Activated gamma-delta T cell treated with Interleukin-2 at 50 U/mL for 16 hours (primary cell): ENCODE measurements at places on chromosomes 3 and 15.

- no peak for DNase-seq
Observed at GRCh38 chr3:146968204-146968651, 363.1 kb upstream of the PLSCR5 start.

GRCh38 chr3:52444860-52445793, at the start of gene SEMA3G:
Gene SEMA3G, minus strand, starts transcription at chr3:52445103. Its CDS starts 76 bp downstream, at chr3:52445027.
- DNase-seq, result peak; percentile 70

DNA sequence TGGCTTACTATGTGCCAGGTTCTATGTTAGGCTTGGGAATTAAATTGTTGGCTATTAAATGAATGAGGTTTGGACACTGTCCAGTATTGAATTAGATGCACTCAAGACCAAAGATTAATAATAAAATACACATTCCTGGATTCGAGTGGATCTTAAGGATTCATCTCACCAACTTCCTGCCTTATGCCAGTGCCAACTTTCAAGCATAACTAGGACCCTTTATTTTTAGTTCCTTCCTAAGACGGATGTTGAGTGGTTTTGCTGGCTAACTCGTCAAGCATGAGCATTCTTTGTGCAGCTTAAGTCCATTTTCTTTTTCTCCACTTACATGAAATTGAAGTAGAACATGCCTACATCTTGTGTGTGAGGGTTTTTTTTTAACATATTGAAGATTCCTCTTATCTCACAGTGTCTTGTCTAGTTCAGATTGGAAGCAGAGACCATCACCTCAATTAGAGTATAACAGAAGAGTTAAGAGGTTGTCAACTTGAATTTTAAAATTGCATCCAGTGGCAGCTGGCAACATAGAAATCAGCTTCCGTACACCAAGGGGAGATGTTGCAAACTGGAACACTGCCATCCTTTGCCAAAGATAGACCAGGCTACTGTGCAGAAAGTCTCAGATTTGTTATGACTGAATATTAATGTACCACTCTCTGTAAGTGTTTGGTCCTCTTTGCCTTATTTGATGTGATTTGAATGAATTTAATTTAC, 106.3 kb upstream of the BFSP2 start:
- no peak for DNase-seq

DNA sequence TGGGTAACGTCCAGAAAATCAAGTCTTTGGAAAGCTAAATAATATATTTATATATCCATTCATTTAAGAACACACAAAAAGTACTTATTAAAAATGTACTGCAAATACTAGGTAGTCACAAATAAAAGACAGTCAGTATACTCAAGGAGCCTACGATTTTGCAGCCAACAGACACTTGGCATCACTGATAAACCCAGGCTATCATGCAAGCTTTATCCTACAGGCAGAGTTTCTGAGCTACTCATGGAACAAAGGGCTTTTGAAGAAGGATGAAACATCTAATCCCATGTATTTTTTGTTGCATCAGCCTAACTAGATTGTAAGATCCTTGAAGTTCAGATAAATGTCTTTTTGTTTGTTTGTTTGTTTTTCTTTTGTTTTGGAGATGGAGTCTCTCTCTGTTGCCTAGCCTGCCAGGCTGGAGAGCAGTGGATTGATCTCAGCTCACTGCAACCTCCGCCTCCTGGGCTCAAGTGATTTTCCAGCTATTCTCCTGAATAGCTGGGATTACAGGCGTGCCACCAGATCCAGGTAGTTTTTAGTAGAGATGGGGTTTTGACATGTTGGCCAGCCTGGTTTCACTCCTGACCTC, 319.4 kb upstream of the MDFIC2 start:
- no peak for DNase-seq

DNA sequence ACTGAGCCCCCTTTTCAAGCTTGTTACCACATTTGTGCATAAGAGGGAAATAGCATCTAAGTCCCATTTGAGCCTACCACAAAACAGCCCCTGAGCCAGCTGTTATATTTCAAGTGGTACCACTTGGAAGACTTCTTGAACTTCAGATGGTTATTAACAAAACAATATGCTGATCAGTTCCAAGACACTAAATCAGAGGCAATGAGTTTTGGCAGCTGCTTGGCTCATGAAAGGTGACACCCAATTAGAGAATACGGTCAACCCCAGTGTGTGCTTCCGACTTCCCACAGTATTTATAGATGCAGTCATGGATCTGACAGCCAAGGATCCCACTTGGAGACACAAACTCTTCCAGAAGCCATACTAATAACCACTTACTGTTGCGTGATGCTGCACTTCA, 469.6 kb upstream of the PPP2R3A start:
- no peak for DNase-seq

DNA sequence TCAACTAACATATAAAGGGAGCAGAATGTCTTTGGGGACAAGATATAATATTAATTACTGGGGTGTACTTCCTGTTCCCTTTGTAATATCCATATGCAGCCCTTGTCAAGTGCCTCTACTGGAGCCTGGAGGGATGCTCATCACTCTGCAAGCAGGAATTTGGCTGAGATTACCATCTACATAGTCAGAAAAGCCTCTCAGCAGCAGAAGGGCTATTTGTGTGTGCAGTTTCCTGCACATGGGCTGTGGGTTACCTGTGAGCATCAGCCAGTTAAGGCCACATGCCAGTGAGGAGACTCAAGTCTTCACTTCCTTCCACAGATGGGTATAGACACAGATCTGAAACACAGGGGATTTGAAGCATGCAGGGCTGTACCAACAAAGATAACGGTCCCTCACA, 278.1 kb upstream of the PLSCR5 start:
- no peak for DNase-seq

GRCh38 chr3:58640700-58641372, 25.7 kb downstream of the FAM3D start:
- DNase-seq, result peak; percentile 34

- DNase-seq, result no peak
Observed at GRCh38 chr3:78025916-78026315, 986.0 kb downstream of the ROBO2 start.

DNA sequence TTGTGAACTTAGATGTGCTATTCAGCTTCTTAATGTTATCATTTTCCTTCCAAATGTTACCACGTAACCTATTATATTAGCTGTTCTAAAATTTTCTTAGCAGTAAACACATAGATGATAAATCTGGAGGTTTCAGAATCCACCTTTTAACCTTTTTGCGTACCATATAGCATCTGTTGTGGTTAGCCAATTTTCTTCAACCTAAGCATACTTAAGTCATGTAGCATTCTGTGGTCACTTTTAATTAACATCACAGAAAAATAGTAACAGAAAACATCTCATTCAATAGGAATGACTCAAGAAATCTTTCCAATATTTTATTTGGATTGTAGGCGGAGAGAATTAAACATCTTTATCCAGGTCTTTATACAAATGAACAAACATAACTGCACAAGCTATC, 1465.3 kb upstream of the GBE1 start:
- DNase-seq, result no peak

DNA sequence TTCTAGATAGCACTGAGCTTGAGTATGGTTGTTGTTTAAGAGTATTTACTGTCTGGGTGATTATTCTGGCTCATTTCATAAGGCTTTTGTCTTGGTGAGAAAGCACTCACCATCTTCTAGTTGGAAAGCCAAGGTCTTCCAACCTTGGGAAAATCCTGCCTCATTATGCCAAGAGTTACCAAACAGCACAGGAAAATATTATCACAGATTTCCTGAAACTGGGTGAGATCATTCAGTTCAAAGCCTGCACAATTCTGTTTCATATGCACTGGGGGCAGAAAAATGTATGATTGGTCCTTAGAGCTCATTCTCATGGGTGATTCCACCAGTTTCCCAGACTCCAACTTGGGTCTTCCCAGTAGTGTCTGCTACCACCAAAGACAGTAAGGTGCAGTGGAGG, 291.8 kb downstream of the RORA start:
- no peak for DNase-seq

DNA sequence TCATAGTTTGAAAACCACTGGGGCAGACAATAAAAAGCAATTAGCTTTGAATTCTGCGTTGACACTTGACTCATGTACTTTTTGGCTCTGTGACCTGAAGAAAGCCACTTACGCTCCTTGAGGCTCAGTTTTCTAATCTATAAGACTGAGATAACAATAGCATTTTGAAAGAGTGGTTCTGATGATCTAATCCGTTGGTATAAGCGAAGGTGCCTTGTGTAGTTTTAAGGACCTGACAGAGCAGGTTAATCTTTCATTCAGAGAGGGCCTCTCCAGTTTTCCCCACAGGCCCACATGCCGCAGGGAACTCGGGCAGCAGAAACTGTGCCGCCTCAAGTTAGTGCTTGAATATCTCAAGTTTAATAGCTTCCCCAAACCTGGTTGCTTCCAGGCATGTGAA, 306.0 kb upstream of the GBE1 start:
- no peak for DNase-seq

- no peak for DNase-seq
Observed at GRCh38 chr3:138594935-138595610, 1.0 kb upstream of the CEP70 start.
